Fibroblast of upper back skin (primary cell): ENCODE measurements at places on chromosomes 2 and 18.
A peak's percentile ranks its signal among the peaks of the same experiment; 100 is the strongest.

DNA sequence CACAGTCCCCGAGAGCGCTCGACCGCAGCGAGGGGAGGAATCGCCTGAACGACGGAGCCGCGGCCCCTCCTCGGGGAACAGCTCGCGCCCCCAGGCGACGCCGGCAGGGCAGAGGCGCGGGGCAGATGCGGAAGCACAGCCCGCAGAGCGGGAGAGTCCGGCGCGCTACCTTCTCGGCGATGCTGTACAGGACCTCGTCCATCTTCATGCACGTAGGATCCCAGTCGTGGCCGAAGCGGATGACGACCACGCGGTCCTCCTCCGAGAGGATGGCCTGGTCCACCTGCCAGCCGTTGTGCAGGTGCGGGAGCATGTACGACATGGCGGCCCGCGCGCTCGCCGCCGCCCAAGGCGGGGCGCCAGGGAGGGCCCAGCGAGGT is 302 bp downstream of the TXNL4A start:
- DNase-seq = peak; percentile 24

DNA sequence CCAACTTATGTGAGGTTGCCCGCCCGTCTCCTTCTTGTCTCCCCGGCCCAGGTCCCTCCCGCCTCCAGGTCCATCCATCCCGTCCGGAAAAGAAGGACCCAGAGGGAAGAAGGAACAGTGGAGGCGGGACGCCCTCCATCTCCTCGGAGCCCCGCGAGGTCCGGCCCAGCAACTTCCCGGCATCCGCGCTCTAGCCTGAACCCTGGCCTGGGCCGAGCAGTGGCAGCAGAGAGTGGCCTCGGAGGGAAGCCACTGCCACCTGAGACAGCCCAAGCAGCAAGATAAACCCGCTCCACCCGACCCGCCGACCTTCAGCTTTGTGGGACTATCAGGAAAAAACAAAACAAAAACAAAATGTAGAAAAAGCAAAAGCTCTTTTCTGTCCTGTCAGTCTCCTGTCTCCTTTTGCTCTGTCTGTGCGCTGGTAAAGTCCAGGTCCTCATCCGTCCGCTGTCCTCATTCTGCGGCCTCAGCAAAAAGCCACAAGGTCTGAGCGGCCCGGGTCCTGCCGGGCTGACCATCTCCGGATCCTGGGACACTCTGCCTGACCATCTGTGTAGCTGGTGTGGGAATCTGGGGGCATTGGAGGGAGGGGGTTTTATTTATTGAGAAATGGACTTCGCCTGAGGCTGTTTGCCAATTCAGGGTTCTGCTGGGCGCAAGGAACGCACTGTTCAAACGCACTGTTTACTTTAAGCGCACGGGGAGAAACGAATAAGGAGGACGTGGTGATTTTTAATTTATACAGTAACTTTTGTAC is 3.1 kb downstream of the DLX1 start:
- no peak for DNase-seq

DNA sequence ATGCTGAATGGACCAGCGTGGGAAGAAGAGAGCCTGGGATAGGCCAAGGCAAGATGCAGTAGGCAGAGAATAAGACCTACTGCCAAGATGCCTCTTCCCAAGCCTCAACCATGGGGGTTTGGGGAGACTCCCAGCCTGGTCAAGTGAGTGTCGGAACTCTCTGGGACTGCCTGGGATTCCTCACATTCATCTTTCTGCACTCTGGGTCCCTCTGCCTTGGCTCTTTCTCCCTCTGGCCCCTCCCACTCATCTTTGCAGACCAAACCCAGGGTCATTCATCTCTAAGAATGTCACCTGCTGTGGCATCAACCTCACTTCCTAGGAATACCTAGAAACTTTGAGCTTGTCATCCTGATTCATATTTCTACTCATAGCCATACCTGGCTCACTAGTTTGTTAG is 211.3 kb upstream of the HNRNPA3 start:
- no peak for DNase-seq

DNA sequence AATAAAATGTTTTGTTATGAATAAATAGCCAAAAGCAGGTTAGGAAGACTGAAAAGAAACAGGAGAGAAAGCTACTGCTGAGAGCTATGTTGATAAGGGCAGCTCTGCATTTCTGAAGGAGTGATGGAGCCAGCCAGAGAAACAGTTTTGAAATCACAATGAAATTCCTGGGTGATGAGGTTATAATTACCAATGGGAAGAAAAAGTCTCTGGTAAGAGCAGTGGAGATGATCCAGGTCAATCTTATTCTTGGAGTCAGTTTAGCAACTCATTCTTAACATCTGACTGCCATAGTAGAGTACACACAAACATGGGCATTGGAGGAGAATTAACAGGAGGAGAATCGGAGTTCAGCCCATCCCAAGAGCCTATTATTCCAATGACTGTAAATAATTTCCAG is 2.4 kb downstream of the ALKAL2 start:
- DNase-seq = peak; percentile 74

DNA sequence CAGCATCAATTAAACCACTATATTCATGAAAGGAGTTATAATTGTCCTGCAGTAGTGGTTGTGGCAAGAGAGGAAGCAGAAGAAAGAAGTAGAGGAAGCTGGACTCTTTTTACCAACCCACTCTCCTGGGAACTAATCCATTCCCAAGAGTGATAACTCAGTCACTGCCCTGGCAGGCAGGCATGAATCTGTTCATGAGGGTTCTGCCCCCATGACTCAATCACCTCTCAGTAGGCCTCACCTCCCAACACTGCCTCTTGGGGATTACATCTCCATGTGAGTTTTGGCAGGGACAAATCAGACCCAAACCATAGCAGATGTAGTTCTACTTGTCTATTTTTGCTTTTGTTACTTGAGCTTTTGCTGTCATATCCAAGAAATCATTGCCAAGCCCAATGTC is 232.7 kb upstream of the MAP2 start:
- DNase-seq = no peak
